ENCODE measurements at places on chromosomes 2 and 18.

GRCh38 chr18:30404422-30404821 is 638.1 kb downstream of the DSC3 start:
- DNase-seq, result no peak

DNA sequence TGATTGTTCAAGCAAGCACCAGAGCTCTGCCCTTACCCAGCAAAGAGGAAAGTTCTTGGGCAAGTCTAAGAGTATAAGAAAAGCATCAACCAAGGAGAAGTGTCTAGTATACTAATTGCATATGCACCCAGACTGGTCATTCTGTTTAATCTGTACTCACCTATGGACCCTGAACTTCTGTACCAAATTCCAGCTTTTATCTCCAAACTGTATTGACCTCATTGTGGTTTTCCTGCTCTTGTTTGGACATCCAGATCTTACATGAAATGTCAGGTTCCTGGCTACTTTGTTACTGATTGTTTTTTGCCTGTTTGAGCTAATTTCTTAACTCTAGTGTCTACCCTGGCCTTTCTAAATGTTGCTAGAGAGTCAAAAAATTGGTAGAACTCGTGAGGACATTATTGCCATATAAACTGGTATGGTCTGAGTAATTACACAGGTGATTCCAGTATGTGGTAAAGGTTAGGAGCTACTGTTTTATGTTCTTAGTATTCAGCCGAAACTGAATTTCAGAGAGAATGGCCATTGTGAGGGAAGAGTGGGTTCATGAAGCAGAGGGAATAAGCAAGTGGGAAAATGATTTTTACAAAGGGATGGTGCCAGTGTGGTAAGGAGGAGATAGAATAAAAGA is 146.3 kb downstream of the HNMT start:
- no peak for DNase-seq

GRCh38 chr2:82007071-82007664 is 1702.6 kb upstream of the LRRTM1 start:
- DNase-seq, result no peak

DNA sequence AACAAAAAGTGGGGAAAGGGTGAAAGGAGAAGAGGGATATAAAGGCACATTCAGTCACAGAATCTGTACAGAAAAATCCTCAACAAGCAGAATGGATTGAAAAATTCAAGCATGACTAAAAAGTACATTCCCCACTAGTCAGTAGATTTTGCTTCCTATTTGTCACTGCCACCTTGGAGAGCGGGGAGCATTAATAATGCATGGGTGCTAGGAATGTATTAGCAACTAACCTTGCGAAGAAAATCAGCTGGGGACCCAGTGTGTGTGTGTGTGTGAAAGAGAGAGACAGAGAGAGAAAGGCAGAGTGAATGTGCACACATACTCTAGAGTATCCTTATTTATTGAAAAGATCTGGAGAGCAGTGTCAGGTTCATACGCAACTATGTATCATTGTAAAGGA is 968.7 kb upstream of the ZEB2 start:
- no peak for DNase-seq

- DNase-seq, result no peak
These were observed 2.9 kb upstream of the GGCX start for GRCh38 chr2:85564144-85564563.

DNA sequence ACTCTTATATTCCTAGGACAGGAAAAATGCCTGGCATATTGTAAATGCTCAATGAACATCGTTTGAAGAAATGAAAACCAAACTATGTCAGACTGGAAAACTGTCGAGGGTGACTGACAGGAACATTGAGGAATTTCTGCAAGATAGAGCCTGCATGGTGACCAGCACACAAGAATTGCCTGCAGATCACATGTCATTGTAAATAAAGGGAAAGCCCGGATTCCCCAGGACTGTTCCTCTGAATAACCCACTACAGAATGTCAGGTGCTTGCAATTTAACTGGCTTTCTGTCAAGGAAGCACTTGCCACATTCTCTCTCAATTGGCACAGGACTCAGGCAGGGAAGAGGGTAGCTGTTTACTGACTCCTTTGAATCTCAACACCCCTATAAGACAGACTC is 129.0 kb upstream of the REG3G start:
- DNase-seq, result no peak

DNA sequence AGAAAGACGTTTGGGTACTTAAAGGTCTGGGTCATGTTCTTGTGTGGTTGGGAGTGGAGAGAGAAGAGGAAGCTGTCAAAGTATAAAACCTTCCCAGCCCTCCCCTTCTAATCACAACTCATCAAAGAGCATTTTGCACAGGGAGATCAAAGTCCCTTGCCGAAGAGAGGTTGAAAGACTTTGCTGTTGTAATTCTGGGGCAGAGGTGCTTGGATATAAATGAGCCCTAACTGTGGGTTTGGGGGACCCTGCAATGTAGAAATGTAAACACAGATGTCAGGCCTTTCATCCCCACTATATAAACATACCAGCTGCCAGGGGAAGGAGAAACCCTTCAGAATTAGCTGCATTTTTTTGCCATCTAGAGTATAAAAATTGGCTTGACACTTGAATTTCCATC is 182.1 kb downstream of the ETAA1 start:
- DNase-seq, result no peak

DNA sequence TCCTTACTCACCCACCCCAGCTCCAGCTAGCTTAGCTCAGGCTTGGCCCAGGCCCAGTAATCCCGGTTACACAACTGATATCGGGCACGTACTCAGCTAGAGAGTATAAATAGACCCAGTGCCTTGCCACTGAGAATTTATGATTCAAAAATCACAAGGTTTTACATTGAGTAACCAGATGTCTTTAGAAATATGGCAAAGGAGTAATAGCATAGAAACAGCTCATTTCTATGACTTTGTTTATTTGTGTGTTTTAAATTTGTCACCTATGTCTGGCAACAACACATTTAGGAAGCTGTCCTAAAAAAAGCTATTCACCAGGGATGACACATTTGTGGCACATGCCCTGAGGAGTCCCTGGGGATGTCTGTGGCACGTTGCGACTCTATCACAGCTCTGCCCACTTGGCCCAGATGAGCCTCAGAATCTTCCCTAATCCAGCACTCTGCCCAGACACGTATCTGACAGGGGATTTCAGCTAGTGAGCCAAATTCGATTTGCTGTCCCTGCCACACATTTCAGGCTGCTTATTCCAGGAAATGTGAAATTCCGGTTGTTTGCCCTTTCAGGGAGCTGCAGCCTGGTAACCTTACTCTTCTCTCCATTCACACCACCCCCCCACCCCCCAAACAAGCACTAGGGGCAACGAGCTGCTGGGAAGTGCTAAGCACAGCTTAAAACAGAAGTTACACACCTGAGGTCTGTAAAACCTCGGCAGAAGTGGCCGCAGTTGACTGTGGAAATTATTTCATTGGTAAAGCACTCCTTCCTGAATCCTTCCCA is 85.4 kb upstream of the ZCCHC2 start:
- DNase-seq, result no peak

DNA sequence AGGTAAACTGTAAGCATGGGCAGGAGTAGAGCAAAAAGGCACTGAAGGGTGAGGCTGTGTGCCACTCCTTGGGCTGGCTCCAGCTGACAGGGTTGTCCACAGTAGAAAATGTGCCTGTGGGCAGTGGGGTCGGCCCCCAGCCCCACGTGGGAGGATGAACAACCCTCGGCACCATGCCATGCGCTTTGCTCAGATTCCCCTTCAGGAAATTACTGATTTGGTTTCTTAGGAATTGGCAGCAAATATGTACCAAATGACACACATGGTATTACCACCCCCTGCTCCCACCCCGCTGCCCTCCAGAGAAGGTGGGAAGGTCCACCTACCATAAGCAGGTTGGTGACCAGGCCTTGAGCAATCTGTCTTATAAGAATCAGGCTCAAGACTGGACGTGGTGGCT is 13.6 kb downstream of the ADCY3 start:
- no peak for DNase-seq

Measured in activated CD4-positive, alpha-beta T cell treated with anti-CD3 and anti-CD28 coated beads, Interleukin-2, amount 50 U/mL, for 48 hours (primary cell).